Left colon (tissue), 2 donors: ENCODE measurements at places on chromosomes 11 and 22.

DNA sequence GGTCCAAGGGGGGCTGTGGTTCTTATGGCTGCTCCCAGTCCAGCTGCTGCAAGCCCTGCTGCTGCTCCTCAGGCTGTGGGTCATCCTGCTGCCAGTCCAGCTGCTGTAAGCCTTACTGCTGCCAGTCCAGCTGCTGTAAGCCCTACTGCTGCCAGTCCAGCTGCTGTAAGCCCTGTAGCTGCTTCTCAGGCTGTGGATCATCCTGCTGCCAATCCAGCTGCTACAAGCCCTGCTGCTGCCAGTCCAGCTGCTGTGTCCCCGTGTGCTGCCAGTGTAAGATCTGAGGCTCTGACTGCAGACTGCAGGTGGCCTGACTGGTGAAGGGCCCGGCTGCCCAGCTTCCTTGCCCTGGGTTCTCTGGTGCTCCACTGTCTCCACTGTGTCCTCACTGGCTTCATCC, 696 bp downstream of the KRTAP5-5 start:
- no peak for DNase-seq

- no peak for DNase-seq
Measured at GRCh38 chr22:30742291-30743256, 47.9 kb downstream of the OSBP2 start.

GRCh38 chr22:21861851-21862250, 5.6 kb downstream of the MAPK1 start:
- DNase-seq = no peak

DNA sequence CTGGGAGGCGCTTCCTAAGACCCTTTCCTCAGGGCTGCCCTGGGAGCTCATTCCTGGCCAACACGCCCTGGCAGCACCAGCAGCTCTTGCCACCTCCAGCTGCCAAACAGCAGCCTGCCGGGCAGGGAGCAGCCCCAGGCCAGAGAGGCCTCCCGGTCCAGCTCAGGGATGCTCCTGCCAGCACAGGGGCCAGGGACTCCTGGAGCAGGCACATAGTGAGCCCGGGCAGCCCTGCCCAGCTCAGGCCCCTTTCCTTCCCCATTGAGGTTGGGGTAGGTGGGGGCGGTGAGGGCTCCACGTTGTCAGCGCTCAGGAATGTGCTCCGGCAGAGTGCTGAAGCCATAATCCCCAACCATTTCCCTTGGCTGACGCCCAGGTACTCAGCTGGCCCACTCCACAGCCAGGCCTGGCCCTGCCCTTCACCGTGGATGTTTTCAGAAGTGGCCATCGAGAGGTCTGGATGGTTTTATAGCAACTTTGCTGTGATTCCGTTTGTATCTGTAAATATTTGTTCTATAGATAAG, 7.6 kb downstream of the SLC39A13 start:
- DNase-seq = peak; percentile 67

- no peak for DNase-seq
Measured at GRCh38 chr11:121459413-121460017, 6.7 kb upstream of the SORL1-AS1 start.

GRCh38 chr11:32432565-32432964, 2.8 kb downstream of the WT1 start:
- DNase-seq = no peak

- DNase-seq = peak; percentile 68
Measured at GRCh38 chr22:29268511-29269229, 602 bp downstream of the EWSR1 start.

DNA sequence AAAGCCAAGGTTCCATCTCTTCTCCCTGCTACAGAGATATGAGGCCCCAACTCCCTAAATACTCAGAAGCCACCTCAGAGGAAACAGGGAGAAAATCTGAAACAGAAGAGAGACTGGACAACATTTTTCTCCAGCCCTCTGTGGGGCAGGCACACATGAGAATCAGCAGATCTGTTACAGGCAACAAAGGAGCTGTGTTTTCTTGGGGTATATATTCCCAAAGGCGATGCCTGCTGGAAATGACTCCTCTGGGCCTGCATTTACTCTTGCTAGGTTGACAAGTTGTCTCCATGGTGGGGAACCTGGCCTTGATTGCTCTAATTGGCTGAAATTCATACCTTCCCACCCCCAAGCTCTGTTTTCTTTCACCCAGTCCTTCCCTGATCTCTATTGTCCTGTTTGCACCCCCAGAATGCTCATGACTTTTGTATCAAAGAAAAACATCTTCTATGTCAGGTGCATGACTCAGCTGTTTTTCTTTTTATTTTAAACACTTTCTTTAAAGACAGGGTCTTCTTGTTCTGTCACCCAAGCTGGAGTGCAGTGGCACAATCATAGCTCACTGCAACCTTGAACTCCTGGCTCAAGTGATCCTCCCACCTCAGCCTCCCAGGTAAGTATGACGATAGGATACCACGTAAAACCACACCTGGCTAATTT, 23.5 kb upstream of the P2RY6 start:
- DNase-seq = peak; percentile 10

DNA sequence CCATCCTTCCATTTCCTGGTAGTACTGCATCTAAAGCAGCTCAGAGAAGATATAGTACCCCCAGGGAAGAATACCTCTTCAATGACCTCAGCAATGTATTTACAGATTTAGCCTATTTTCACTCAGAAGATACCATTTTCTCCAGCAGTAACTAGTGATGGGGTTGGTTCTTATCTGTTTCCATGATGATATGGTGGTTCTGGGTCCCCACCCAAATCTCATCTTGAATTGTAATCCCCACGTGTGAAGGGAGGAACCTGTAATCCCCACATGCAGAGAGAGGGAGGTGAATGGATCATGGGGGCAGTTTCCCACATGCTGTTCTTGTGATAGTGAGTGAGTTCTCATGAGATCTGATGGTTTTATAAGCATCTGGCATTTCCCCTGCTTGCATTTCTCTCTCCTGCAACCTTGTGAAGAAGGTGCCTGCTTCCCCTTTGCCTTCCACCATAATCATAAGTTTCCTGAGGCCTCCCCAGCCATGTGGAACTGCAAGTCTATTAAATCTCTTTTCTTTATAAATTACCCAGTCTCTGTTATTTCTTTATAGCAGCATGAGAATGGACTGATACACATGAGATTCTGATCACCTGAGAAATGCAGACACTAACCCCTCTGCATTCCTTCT, 139.2 kb downstream of the CCDC81 start:
- DNase-seq = no peak

DNA sequence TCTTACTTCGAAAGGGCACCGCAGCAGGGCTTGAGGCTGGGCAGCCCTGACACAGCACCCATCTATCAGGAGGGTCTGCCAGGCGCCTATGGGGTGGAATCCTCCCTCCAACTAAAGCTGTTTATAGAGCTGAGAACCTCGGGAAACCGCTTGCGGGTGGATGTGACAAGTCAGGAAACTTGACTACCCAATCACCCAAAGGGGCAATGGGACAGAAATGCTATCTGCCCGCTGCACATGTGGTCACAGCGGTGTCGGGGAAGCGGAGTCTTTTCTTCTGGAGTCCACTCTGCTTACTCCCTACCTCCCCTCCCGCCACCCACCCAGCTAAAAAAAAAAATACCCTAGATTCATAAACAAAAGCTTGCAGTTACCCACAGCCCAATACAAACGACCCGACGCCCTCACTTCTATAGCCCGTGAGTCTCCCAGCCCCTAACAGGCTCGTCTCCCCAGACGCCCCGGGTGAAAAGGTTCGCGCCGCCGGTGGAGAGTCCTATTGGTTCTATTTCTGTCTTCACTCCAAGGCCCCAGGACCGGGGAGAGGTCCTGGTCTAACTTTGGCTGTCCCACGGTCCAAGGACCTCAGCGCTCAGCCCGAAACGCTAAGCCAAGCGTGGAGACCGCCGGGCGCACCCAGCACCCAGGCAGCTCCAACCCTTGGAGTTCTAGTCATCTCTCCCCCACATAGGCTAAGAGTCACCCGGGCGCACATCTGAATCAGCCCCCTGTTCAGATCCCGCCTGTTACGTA, 1.4 kb downstream of the TRPC6 start:
- peak; percentile 3 for DNase-seq

DNA sequence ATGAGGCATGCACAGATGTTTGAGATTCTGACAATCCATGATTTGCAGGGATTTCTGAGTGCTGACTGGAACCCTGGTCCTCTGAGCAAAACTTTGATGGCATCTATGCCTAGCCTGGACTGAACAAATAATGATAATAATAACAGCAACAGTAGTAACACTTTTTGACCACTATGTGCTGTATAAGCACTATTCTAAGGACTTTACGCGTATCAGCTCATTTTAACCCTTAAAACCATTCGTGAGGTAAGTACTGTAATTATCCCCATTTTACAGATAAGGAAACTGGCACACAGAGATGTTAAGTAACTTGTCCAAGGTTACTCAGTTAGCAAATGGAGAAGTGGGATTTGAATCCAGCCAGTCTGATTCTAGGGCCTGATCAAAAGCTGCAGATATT, 168.4 kb downstream of the C11orf91 start:
- no peak for DNase-seq

DNA sequence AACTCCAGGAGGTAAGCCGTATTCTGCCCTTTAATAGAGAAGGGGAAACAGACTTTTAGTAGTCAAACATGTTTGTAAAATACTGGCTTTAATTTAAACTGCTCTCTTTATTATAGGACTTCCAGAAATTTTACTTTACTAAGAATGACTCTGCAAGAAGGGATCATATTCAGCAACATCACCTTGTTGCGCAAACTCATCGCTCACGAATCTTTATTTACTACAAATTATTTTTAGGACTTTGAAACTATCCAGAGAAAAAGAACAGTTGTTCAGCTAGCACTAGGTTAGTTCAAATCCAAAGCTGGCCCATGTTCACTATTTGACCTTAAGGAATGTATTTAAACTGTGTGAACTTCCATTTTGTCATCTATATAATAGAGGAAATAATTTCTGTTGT, 498.3 kb upstream of the TENM4 start:
- no peak for DNase-seq

DNA sequence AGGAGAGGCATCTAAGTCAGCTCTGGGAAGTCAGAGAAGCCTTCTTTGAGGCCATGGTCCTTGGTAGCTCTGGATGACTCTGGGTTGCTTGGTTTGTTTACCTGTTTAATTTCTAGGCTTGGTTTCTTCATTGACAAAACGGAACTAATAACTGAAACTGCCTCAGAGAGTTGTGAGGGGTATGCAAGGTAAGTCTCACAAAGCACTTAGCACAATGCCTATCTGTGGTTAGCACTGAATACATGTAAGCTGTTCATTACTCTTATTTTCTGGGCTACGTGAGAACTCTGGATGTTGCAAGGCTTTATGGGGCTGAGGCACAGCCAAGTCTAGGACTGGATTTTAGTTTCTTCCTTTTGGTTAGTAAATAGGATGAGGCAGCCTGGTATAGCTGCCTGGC, 225.8 kb upstream of the NCAM1 start:
- no peak for DNase-seq

GRCh38 chr11:39209981-39210380, 2249.5 kb downstream of the LRRC4C start:
- DNase-seq = no peak

GRCh38 chr11:109945626-109946321, 147.4 kb upstream of the ZC3H12C start:
- no peak for DNase-seq

GRCh38 chr22:44496305-44496704, 1.7 kb downstream of the RTL6 start:
- DNase-seq = no peak
